Muscle of leg (tissue), 16 donors: ENCODE measurements at places on chromosomes 5 and 9. TPM values are rescaled to one million over a fixed set of nuclear protein-coding genes. Genes with fewer than 3 reads are reported as not detected.

- H3K27ac ChIP-seq, result no peak overlapping the region
- H3K36me3 ChIP-seq, result no peaks in the 10 kb centered on the region
- H3K4me1 ChIP-seq, result no peaks in the 10 kb centered on the region
- no peak overlapping the region for H3K4me3 ChIP-seq
- no peaks in the 10 kb centered on the region for H3K27me3 ChIP-seq
These were observed 407.1 kb upstream of the PAPPA start for GRCh38 chr9:115746496-115746895.

DNA sequence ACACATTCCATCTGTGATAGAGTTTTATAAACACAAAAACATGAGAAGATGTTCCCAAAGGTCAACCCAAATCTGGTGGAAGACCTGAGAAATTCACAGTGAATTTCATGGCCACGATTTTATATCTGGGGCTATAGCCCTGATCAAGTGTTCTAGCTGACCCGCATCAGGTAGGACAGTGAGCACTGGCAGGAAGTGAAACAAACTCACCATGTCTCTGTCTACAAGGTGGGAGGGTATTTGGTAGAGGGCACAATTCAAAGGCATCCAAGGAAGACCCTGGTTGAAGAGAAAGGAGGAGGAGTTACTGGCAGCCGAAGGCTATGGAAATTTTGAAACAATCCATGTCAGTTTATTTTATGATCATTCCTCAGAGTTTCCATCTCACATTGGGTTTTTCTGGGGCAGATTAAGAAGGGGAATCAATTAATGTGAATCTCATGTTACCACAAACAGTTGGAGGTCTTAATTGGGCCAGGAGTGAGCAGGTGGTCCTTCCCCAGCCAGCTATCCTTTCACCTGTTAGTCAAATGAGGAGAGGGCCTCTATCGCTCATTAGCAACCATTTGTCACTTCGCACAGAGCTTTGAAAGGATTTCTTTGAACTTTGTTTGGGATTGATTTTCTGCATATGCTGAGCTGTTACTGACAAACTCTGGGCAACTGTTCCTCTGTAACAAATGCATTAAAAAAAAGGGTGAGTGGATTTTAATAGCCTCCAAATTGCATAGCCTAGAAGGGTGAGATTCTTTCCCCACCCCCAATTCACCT, 612.0 kb upstream of the CLINT1 start:
- DNase-seq, result peak; percentile 67
- H3K36me3 ChIP-seq, result no peaks in the 10 kb centered on the region
- peaks cover 21% of the 10 kb centered on the region for H3K4me1 ChIP-seq
- peak overlapping the region; percentile 15 for H3K27ac ChIP-seq
- H3K4me3 ChIP-seq, result no peak overlapping the region

DNA sequence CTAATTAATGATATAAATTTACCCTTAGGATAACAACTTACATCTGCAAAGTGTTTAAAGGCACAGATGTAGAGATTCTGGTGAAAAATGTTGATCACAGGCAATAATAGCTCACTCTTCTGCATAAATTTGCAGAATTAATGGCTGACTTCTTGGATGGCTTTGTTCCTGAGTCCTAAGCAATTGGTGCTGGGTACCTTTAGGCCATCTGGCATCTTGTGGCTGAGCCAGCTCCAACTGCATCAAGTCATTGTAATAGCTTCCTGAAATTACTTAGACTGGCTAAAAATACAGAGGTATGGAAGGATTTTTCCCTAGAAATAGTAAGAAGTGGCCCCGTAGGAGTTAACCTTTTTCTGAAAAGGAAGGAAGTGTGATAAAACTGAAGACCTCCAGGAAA, 118.3 kb upstream of the MINAR2 start:
- H3K36me3 ChIP-seq, result no peaks in the 10 kb centered on the region
- no peak overlapping the region for H3K4me3 ChIP-seq
- no peaks in the 10 kb centered on the region for H3K4me1 ChIP-seq
- H3K27ac ChIP-seq, result no peak overlapping the region
- DNase-seq, result peak; percentile 14

CTSL gene
- 66.3 TPM for total RNA-seq

CA9 gene
- total RNA-seq, result 0.49 TPM
